ENCODE measurements at places on chromosomes 11 and 22.

- peak; percentile 37 for DNase-seq
Measured at GRCh38 chr11:35615921-35616900, 2.0 kb upstream of the FJX1 start.

- DNase-seq = no peak
Measured at GRCh38 chr11:122823564-122823963, 14.7 kb upstream of the CRTAM start.

- DNase-seq = peak; percentile 74
Measured at GRCh38 chr22:50074551-50075530, 10.4 kb downstream of the MLC1 start.

DNA sequence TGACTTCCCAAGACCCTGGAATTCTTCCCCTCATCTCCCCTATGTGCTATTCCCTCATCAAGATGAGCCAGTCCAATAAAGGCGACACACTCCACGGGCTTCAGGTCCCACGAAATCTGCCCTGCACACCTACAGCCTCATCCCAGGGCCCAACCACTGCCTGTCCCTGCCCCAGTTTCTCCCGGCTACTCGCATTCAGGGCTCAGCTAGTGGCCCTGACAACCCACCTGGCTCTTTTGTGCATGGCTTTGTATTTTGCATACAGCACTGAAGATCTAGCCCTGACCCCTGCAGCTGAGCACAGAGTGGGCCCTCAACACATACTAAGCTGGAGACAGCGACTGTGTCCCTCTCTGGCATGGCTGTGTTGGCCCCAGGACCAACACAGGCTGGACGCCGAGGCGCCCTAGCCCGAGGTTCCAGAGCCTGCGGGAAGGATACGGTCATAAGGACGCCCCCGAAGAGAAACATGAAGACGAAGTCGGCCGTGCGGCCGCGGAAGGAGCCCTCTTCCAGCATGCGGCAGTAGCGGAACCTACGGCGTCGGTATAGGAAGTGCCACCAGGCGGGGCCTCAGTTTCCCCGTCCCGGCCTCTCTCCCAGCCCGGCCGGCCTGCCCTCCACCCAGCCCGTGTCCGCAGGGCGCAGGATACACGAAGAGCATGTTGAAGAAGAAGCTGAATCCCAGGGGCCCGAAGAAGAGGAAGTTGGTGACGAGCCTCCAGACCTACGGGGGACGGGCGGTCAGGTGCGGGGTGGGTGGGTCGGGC lies 710 bp downstream of the DERL3 start:
- peak; percentile 29 for DNase-seq

DNA sequence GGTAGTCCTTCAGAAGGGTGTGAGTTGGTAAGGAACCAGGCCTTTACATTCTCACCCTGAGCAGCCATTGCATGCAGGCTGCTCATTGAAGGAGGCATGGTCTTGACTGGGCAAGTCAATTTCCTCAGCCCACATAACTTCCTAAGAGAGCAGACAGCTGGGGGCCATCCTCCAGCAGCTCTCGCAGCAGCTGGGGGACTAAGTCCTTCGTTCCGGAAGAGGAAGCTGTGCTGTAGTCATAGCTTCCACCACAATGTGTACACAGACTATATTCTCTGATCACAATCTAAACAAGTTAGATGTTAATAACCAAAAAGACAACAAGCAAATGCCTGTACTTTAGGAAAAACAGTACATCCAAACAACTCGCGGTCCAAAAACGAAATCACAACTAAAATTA lies 30.1 kb upstream of the MPPED1 start:
- DNase-seq = no peak

DNA sequence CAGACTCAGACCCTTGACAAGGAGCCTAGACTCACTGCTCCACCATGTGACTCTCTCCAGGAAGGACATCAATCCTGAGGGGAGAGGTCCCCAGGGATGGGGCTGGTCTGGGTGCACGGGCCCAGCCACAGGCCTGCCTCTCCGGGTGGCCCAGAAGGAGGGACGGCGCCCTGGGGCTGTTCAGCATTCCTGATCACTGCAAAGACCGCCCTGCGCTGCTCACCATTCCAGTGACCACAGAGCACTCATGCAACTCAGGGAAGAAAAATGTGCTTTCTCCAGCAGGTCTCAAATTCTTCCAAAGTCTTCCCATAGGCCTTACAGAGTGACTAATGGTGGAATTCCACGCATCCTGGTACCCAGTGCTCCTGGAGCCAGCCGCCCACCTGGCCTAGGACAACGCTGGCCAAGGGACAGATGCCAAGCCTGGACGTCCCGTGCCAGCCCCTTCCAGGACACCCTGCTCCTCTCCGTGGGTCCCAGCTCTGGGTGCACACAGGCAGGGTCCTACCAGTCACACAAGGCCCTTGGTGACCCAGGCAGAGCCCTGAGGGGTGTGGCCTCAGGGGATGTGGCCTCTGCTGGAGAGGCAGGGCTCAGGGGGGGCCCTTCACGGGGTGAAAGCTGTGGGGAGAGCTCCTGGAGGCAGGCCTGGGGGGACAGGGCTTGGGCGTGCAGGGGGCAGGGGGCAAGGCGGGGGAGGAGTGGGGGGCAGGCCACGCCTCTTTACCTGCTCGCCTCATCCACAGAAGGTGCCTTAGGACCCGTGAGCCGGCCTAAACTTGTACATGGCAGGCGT lies 178.8 kb downstream of the IGLL1 start:
- DNase-seq = peak; percentile 64

GRCh38 chr11:60370811-60371298 lies 7.5 kb upstream of the MS4A7 start:
- no peak for DNase-seq

DNA sequence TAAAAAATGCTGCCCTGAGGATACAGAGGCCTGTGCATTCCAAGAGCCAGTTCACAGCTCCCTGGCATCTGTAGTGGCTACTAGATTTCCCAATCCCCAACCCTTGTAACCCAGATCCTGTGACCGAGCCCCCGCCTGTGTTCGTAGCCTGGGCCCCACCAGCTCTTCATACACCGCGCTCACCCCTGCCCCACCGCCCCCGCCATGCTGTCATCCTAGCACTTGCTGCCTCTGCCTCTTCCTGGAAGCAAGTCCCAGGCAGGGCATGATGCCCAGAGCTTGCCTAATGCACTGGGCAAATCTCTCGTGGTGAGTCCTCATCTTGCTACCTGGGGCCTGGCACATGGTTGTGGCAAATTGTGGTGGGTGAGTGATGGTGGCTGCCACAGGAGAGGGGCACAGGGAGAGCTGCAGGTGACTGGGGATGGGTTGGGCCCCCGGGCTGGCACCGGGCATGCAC lies 7.1 kb downstream of the MGAT3 start:
- no peak for DNase-seq

DNA sequence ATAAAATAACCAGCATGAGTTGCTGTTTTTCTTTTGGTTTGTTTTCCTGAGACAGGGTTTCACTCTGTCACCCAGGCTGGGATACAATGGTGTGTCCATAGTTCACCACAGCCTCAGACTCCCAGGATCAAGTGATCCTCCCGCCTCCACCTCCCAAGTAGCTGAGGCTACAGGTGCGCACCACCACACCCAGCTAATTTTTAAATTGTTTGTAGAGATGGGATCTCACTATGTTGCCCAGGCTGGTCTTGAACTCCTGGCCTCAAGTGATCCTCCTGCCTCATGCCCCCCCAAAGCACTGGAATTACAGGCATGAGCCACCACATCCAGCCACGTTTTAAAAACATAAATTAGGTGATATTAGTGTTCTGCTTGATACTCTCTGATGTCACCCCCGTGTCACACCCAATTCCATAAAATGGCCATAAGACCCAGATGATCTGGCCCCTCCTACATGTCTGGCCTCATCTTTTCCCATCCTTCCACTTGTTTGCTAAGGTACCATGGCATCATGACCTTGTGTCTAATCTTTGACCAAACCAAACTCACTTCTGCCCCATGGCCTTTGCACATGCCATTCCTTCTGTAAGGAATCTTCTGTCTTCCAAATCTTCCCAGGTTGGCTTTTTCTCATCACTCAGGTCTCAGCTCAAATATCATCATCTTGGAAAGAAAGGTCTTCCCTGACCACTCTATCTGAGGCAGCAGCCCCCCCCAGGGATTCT lies 6.3 kb downstream of the SIK3 start:
- no peak for DNase-seq

- no peak for DNase-seq
Measured at GRCh38 chr22:33853200-33854097, 66.8 kb downstream of the LARGE1 start.

- no peak for DNase-seq
Measured at GRCh38 chr11:96019810-96020747, 96.2 kb upstream of the MTMR2 start.

GRCh38 chr22:39264349-39265038 lies 19.7 kb upstream of the PDGFB start:
- DNase-seq = no peak

DNA sequence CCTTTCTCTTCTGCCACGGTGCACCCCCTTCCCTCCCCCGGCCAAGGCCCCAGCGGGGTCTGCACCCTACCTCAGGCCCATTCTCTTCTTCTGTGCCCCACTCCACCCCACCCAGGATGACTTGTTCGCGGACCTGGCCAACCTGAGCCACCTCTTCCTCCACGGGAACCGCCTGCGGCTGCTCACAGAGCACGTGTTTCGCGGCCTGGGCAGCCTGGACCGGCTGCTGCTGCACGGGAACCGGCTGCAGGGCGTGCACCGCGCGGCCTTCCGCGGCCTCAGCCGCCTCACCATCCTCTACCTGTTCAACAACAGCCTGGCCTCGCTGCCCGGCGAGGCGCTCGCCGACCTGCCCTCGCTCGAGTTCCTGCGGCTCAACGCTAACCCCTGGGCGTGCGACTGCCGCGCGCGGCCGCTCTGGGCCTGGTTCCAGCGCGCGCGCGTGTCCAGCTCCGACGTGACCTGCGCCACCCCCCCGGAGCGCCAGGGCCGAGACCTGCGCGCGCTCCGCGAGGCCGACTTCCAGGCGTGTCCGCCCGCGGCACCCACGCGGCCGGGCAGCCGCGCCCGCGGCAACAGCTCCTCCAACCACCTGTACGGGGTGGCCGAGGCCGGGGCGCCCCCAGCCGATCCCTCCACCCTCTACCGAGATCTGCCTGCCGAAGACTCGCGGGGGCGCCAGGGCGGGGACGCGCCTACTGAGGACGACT lies 15.9 kb downstream of the RTN4RL2 start:
- no peak for DNase-seq

DNA sequence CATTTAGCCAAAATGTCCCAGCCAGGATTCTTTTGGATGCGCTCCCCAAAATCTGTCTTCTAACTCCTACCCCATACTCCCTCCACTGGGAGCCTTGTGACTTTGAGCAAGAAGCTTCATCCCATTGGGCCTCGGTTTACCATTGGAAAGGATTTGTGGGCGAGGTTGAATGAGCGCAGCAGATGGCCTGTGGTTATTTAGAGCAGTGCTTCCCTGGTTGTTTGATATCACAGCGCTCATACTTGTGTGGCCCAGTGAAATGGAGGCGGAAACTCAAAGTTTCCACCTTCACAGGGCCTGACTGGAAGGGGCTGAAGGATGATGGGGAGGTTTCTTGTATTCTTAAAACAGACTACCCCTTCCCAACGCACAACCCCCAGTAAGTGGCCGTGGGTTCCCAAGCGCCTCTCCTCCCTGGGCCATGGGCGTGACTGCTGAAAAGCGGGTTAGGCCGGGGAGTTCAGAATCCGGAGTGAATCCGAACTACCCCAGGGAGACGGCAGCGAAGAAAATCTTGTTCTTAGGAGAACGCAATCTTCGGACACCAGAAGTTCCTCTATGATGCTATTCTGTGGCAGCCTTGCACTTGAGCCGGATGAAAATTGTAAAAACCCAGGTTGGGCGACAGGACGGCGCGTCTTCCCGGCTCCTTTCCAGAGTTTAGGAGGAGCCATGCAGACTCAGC lies 1.2 kb upstream of the ATF4 start:
- DNase-seq = no peak

DNA sequence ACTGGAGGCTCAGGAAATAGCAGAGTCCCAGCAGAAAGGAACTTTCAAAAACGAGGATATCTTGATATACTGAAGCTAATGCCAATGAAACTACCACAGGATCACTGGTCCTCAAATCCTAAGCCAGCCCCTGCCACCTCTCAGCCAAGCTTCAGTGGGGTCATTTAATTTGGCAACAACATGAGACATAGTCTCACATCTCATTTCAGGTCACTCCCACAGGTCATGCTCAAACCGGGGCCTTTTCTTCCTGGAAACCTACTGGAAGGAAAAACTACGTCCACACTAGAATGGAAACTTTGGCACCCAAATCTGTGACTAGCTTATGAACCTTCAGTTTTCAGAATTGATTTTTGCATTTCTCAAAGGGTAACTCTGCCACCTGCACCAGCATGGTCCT lies 61.9 kb upstream of the CYP2D6 start:
- DNase-seq = no peak
